ENCODE measurements at places on chromosomes 16 and 17. TPM values are rescaled to one million over a fixed set of nuclear protein-coding genes. Genes with fewer than 3 reads are reported as not detected.
A peak's percentile ranks its signal among the peaks of the same experiment; 100 is the strongest.

DNA sequence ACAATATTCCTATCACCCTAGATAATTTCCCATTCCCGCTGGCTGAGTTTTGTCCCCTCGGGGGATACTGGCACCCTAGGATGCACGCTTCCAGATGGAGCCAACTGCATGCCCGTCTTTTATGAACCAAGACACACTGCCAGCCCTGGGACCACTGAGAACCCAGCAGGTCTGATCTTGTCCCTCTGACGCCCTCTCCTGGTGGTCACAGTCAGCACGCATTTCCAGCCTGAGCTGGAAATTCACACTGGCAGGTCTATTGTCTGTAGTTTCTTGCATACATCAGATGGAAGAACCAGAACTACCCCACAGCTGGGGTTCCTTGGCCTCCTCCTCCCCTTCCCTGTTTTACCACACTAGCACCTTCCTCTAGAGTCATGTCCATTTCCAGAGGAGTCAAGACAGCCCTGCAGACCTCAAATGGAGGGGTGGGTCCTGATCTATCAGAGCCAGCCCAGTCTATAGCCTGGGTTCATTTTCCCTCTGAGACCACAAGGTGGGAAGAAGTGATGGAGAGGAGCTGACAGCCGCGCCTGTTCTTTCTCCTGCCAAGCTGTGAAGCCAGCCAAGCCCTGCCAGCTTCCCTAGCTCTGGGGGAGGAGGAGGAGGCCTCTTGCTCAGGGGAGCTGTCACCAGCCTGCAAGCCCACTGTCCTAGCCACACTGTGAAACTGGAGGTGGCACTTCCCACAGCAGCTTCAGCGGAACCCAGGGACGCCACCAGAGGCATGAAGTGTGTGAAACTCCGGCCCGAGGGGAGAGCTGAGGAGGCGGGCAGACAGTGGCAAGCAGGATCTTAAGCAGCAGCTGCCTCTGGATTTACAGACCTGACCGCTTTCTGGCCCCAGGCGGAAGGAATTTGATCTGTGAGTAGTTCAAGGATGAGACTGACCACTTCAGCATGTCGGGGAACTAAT, 29.3 kb downstream of the MXRA7 start:
- peak; percentile 91 for DNase-seq

GRCh38 chr16:82481455-82481854, 145.3 kb upstream of the CDH13 start:
- no peak for DNase-seq

GRCh38 chr17:78986649-78987328, 7.1 kb upstream of the LGALS3BP start:
- DNase-seq, result no peak

DNA sequence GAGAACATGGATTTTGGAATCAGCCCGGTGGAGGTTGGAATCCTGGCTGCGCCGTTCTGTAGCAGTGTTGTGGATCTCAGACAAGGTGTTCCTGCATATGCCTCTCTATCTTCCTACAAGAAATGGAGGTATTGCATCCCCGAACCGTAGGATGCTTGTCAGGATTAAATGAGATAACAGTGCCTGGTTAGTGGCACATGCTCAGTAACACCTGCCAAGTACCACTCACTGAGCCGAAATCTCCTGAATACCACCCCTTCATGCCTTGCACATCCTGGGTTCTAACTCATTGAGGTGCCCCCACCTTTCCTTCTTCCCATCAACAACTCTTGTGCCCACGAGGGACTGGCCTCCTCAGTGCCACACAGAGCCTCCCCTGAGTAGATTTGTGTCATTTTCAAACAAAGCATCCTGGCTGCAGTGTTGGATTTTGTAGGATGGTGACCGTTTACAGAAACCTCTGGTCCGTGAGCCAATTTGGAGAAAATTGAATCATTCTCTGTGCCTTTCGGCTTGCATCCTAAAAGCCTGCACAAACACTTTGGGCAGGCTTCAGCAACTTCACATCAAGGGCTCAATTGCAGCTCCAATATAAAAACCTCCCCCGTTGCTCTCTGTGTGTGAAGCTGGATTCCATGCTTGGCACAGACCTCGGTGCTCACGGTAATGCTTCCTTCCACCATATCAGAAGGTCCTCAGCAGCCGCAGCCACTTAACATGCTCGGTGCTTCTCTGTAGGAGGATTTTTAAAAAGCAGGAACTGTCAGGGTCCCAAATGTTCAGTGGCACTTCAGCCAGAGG, 84.2 kb downstream of the WWOX start:
- DNase-seq, result no peak

GRCh38 chr16:88069397-88070168, 118.3 kb downstream of the BANP start:
- peak; percentile 65 for DNase-seq

GRCh38 chr16:8642146-8642545, 20.6 kb downstream of the METTL22 start:
- no peak for DNase-seq

DNA sequence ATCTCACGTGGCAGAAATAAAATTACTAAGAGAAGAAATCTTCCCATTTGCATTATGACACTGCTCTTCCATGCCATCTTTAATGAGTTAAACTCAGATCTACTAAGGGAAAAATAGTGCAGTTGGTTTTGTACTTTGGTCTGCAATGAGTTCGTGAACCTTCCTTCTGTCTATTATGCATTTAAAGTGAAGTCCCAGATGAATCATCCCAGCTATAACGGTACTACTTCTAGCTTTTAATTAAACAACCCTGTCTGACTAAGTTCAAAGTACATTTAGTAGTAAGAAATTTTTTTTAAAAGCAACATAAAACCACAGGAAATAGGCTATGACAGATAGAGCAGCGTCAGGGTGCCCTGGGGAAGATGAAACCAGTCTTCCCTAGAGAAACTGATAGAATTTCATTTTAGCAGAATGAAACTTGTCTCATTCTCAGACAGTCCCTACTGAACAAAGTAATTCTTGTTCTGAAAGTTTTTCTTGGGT, 1.8 kb downstream of the TMIGD1 start:
- no peak for DNase-seq

SARM1 gene
- 1.7 TPM for total RNA-seq

DNA sequence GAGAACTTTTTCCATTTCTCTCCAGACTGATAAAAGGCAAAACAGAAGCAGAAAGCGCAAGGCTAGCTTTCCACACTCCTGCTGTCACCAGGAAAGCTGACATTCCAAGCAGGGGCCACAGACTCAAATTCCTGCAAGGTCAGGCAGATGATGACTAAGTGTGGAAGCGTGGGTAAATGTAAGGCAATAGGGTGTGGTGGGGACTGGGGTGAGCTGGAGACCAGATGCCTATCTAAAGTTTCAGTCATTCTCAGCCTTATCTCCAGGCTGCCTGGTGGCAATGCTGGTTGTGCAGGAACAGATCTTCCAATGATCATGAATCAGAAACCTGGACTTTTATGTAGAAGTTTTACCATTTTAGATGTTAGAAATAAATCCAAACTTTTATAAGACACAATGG, 224.1 kb downstream of the GSG1L start:
- no peak for DNase-seq

Data from H7 (cell line).